ENCODE measurements at places on chromosomes 16 and 17. TPM values are rescaled to one million over a fixed set of nuclear protein-coding genes. Genes with fewer than 3 reads are reported as not detected.

FBXL16 gene
- 2.9 TPM for total RNA-seq

CDC6 gene
- 9.6 TPM for total RNA-seq

SEC14L5 gene
- total RNA-seq = under 0.01 TPM

GSE1 gene
- 39.7 TPM for total RNA-seq

ACE gene
- 16.0 TPM for total RNA-seq
